ENCODE measurements at places on chromosomes 7 and 10.

- DNase-seq, result no peak
Measured at GRCh38 chr7:21507627-21508343, 35.1 kb upstream of the DNAH11 start.

- DNase-seq, result no peak
Measured at GRCh38 chr7:29391262-29391661, 172.4 kb upstream of the PRR15 start.

GRCh38 chr10:96118604-96119450 is 11.3 kb upstream of the ZNF518A start:
- no peak for DNase-seq

DNA sequence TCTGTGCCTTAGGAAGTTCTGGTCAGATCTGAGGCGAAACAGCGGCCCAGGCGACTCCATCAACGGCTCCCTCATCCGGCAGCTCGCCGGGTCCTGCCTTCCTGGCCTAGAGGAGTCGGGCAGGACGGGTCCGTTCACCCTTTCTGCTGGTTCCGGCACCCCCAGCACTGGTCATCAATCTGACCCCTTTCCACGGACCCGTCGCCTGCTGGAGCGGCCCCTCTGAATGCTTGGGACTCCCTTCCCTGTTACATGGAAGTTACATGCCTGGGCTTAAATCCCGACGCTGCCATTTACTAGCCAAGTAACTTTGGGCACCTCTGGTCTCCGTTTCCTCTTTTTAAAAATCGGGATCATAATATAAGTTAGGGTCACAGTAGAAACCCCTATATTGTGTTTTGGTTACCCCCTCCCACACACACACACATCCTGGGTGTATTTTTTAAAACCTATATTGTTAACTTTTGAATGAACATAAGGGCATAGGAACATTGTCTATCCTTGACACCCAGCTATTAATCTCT is 607 bp upstream of the GGCT start:
- no peak for DNase-seq

DNA sequence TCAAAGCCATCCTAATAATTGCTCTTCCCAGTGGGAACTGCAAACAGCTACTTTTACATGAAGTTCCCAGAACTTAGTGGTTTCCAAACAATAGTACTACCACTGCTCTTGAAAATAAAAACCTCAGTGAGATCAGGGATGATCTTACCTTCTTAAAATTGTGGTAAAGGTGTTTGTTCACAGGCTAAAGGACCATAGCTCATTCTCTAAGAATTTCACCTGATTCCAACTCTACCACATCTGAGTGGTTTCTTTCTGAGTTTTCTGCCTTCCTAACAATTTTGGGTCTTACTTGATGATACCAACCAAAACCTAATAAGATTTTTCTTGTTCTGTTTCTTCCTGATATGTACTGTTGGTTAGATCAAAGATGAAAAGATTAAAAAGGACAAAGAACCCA is 45.6 kb upstream of the AGBL3 start:
- no peak for DNase-seq

DNA sequence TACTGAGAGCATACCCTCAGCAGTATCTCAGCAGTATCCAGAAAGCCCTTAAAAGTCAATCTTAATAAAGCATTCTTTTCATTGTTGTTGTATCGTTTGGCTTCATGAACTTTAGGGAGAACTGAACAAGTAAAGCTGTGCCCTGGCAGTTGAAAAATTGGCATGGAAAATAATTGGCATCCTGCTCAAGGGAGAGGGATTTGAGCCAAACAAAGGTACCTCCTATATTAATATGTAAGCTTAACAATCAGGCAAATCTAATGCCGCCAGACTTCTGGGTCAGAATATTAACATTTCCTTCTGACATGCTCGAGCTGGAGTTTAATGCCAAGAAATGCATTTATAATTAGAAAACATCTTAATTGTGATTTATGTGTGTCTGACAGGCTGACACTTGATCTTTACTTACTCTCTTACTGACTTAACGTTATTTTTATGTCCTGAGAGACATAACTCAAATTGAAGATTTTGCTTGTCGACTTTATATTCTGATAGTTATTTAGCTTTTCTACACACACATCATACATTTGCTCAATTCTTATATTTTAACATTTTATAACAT is 42.1 kb upstream of the PCDH15 start:
- no peak for DNase-seq

- no peak for DNase-seq
Measured at GRCh38 chr7:98319176-98319575, 37.7 kb downstream of the BRI3 start.

DNA sequence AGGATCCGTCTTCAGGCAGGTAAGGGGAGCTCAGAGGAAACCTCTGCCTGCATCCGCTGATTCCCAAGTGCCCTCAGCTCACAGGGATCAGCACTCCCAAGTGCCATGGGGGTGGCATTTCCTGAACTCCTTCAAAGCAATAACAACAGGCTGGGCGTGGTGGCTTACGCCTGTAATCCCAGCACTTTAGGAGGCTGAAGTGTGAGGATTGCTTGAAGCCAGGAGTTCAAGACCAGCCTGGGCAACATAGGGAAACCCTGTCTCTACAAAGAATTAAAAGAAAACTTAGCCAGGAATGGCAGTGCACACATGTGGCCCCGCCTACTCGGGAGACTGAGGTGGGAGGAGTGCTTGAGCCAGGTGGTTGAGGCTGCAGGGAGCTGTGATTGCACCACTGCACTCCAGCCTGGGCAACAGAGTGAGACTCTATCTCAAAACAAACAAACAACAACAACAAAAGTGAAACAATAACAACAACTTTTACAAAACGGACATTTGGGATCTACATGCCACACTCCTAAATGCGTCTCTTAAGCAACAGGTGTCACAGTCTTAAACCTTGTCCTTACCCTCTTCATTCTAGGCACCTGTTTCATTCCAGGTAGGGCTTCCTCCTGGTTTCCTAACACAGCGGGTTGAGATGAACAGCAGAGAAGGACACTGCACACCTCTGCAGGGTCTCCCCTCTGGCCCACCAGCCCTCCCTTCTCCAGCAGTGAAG is 73.8 kb downstream of the PAXIP1 start:
- no peak for DNase-seq

DNA sequence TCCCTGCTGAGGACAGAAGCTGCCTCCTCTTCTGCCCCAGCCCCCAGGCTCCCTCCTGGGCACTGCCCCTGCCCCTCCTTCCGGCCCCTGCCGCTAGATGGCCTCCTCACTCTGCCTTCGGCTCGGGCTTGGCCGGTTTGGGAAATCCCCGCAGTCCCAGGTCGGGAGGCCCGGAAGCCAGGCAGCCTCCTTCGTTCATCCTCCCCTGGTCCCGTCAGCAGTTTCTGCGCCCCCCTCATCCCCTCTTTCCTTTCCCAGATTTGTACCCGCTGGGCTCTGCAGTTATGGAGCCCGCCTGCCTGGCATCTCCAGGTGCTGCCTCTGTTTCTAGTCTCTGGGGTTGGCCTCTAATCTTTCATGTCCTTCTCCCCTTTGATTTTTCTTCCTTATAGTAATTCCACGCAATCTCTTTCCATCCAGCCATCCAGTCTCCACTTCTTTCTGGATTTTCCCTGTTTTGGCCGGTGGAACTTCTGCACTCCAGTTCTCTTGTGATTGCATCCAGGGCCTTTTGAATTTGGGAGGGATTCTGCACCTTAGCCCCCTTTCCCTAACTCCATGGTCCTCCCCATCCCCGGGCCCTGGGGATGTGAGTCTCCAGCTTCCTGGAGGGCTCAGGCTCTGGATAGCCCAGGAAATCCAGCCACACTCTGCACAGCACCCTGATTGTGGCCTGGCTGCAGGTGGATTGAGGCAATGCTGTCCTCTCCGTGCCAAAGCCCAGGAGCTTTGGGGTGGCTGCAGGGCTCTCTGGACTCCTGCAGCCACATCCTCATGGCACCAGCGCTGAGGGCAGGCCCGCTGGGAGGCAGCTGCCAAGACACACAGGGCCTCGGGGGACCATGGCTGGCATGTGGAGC is 3.3 kb upstream of the SHH start:
- peak; percentile 66 for DNase-seq

- DNase-seq, result no peak
Measured at GRCh38 chr7:108423089-108423989, 32.9 kb downstream of the NRCAM start.

- no peak for DNase-seq
Measured at GRCh38 chr10:132354356-132355094, 22.5 kb downstream of the LRRC27 start.

DNA sequence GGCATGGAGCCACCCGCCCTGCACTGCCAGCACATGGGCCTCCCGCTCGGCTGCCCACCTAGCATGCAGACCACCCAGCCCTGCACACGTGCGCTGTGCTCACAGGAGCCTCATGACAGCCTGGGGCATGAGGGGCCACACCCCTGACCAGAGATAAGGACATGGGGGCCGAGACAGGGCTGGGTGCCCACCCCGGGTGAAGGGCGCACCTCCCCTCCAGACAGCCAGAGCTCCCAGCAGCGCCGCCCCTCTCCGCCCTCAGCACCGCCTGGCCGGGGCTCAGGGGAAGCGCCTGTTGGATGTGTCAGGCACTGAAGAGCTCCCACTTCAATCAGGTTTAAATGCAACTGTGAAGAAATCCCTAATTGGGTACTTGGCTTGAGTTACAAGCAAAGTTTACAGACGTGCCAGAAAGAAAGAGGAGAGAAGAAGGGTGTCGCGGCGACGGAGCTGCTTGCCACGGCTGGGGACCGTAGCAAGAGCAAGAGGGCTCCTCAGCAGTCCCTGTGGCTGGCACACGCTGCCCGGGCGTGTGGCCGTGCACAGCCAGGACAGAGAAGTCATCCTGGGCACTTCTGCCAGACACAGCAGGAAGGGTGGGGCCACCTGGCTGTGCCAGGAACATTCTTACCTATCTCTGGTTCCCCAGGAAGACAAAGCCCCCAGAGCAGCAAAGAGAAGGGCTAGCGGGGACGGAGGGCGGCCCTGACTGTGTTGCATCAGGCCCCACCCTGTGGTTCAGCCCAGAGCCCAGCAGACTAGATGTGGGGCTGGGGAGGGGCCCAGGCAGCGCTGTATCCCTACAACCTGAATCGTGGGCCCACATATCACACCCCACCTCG is 247.4 kb downstream of the ELFN1 start:
- no peak for DNase-seq

- DNase-seq, result no peak
Measured at GRCh38 chr7:86687831-86688230, 44.1 kb downstream of the GRM3 start.

- no peak for DNase-seq
Measured at GRCh38 chr7:128167042-128167701, 73.9 kb upstream of the LEP start.

DNA sequence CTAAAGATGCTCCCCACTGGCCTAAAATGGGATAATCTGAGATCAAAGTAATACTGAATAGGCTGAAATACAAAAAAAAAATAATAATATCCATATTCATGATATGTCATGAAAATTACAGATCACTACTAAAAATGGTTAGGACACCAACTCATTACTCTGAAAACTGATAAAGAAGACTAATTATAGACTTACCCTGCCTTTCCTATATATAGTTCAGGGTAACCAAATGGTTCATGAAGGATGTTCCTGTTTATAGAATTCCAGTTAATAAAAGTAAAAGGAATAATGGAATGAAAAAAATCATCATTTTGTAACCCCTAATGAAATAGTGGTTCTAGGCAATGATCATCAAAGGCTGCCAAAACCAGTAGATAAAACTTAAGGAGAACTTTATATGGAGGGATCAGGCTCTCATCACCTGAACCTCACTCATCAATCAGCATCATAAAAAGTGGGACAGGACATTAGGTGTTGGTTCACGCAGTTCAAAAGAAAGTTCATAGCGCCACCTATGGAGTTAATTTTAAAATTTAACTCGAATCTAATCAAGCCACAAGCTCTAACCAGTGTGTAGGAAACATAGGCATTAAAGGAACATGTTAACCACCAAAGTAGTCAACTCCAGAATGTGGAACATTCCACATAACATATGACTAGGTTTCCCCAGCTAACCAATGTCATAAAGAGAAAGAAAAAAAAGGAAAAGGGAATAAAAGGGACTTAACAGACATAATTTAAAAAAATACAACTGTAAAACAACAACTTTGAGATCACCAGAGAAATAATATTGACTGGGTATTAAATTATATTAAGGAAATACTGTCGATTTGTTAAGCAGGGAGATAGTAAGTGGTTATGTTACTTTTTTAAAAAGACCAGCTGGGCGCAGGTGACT is 35.7 kb downstream of the P4HA1 start:
- DNase-seq, result no peak

DNA sequence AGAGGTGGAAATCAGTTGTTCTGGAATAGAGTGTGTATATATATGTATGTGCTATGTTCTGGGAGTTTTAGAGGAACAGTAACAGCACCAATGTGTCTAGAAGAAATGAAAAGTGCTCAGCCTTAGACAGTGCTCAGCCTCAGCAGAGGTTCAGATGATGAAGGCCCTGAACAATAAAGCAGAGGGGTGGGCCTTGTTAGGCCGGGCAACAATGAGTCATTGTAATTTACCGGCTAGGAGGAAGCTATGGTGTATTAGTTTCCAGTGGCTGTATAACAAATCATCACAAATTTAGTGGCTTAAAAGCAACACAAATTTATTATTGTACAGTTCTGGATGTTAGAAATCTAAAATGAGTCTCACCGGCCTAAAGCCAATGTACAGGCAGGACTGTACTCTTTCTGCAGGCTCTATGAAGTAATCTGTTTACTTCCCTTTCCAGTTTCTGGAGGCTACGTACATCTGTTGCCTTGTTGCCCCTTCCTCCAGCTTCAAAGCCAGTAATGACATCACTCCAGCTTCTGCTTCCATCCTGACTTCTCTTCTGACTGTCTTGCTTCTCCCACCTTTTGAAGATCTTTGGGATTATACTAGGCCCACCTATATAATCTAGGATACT is 84.6 kb downstream of the CH25H start:
- DNase-seq, result no peak

DNA sequence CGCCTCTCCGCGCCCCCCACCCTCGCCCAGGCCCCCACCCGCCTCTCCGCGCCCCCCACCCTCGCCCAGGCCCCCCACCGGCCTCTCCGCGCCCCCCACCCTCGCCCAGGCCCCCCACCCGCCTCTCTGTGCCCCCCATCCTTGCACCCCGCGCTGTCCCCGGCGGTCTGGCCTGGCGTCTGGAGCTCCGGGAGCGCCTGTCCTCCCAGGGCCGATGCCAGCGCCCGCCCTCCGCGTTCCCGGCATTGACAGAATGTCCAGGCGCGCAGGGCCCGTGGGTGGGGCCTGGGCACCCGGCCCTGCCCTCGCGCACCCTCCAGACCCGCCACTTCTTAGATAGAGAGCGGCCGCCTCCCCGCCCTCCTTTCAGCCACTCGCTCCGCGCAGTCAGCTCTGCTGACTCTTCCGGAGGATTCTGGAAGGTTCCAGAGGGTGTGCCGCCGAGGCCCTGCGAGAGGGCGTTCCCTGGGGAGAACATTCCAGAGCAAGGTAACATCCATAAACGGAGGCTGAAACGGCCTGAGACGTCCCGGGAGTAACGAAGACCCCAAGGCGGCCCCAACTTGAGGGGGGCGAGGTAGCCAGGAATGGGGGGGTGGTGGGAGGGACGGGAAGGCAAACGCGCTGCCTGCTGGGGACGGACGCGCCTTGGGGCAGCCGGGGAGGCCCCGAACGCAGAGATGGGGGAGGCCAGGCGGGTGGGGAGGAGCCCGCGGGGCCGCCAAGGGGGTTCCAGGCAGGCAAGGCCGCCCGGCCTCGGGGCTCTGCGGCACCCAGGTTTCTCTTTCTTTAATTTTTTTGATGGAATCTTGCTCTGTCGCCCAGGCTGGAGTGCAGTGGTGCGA is 117.8 kb downstream of the DYNC2I1 start:
- no peak for DNase-seq

GRCh38 chr7:80907141-80907601 is 11.7 kb downstream of the SEMA3C start:
- DNase-seq, result no peak

- DNase-seq, result no peak
Measured at GRCh38 chr10:57465155-57465554, 802.5 kb downstream of the IPMK start.

- no peak for DNase-seq
Measured at GRCh38 chr10:6313111-6313895, 110.6 kb downstream of the PFKFB3 start.

Measured in activated T-helper 1 cell treated with anti-CD3 and anti-CD28 coated beads, Interleukin-12 subunit alpha, Interleukin-12 subunit beta, Interleukin-2, Interleukin-4 antibody, amounts not matched to agents 30 ng/mL and 10 ng/mL and 1 ng/mL, durations not matched to agents 14 hours and 24 hours and 36 hours (primary cell).